ENCODE measurements at places on chromosomes 5 and 9. TPM values are rescaled to one million over a fixed set of nuclear protein-coding genes. Genes with fewer than 3 reads are reported as not detected.
A peak's percentile ranks its signal among the peaks of the same experiment; 100 is the strongest.

- no peak for DNase-seq
Observed at GRCh38 chr5:168881427-168882149, 302.4 kb upstream of the PANK3 start.

- no peak for DNase-seq
Observed at GRCh38 chr5:95739857-95740256, 8.7 kb downstream of the RHOBTB3 start.

- no peak for DNase-seq
Observed at GRCh38 chr9:89218040-89218928, 39.7 kb upstream of the SHC3 start.

- no peak for DNase-seq
Observed at GRCh38 chr5:74212336-74212735, 428.2 kb downstream of the ENC1 start.

NME5 gene
- total RNA-seq: 9.9 TPM

DNA sequence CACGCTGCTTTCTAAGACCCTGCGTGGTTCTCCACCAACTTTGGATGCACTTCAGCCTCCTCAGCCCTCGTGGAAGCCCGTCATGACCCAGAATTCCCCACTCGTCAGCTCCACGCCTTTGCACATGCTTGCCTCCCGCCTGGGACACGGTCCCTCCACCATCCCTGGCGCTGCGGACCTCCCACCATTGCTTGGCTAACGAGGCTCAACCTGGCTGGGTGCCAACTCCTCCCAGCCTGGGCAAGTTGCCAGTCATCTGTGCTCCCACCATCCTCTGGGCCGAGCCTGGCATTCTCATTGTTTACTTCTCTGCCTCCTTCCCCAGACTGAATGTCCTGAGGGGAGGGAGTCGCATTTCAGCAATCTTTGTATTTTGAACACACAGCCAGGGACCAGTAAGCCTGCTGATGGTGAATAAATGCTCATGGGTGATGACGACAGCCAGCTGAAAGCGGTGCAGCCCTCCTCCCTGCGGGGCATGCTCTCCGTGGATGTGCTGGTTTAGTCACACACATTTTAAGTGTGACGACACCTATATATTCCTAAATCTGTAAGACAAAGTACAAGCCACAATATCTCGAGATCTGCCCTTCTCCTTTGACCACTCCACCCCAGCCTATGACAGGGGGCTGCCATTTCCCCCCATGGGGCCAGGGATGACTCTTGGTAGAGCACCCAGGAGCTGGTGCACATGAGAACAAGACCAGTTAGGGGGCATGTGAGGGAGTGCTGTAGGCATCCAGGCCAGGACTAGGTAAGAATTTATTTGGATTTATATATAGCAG, 37.6 kb downstream of the ANKRD33B start:
- no peak for DNase-seq

GRCh38 chr5:179530069-179530998, 20.0 kb upstream of the RUFY1 start:
- peak; percentile 64 for DNase-seq

DNA sequence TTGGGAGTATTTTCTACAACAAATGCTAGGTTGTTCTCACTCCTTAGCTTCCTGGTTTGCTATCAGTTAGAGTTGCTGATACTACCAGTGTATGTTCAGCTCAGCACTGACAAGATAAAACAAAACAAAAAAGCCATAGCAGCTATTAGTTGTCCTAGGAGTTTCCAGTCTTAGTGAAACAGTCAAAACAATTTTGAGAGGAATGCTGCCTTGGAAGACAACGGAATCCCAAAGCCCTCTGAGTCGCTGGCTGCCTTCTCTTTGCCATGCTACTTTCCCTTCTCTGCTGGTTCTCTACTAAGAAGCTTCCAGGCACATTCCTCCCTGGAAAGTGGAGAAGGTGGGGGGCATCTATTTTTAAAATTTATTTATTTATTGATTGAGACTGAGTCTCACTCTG, 5.4 kb upstream of the CREBRF start:
- no peak for DNase-seq

- DNase-seq: no peak
Observed at GRCh38 chr9:133121915-133122550, 993 bp upstream of the RALGDS start.

PAM gene
- total RNA-seq: 111 TPM
